ENCODE measurements at places on chromosomes 4 and X. TPM values are rescaled to one million over a fixed set of nuclear protein-coding genes. Genes with fewer than 3 reads are reported as not detected.

Gene NXF2
- total RNA-seq = not detected

Gene OCRL
- 21.4 TPM for total RNA-seq

Gene ZNF81
- 9.3 TPM for total RNA-seq

Gene BEX5
- 1.0 TPM for total RNA-seq

Gene PPEF2
- 0.22 TPM for total RNA-seq

Gene NOX1
- not detected for total RNA-seq

Gene HOPX
- total RNA-seq = 1.5 TPM

Gene HERC5
- total RNA-seq = 8.0 TPM

Gene NPY2R
- total RNA-seq = not detected

Gene OTUD6A
- not detected for total RNA-seq

Gene HSD17B11
- 66.1 TPM for total RNA-seq

Gene SHROOM4
- 11.4 TPM for total RNA-seq

Gene ANK2
- 121 TPM for total RNA-seq

Gene PNCK
- 1.6 TPM for total RNA-seq

Gene SLC9B1
- 3.7 TPM for total RNA-seq

Gene FAM184B
- not detected for total RNA-seq

Gene FREM3
- not detected for total RNA-seq

Gene PFKFB1
- total RNA-seq = 2.2 TPM

Gene KLHL8
- total RNA-seq = 18.2 TPM
